GM12892 (cell line): ENCODE measurements at places on chromosomes 13 and 19.

- DNase-seq = no peak
Measured at GRCh38 chr19:29664753-29665214, 477 bp upstream of the PLEKHF1 start.

GRCh38 chr19:16351133-16351809 is 26.6 kb downstream of the KLF2 start:
- no peak for DNase-seq

DNA sequence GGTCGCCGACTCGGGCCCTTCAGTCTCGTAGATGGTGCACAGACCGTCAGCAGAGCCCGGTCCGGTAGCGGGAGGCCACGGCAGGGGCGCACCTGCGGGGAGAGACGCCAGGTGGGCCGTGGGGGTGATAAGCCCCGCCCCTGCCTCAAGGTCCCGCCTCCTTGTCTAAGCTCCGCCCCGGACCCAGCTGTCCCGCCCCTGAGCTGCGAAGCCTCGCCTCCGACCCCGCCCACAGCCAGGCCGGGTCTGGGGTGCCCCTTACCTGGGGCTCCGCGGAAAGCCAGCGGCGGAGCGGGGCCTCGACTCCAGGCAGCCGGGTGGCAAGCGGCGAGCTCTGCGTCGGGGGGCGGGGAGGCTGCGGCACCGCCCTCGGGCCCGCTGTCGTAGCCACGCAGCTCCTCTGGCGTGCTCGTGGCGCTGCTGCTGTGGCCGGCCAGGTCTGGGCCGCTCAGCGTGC is 4.7 kb downstream of the PRR36 start:
- DNase-seq = peak; percentile 69

- peak; percentile 72 for DNase-seq
Measured at GRCh38 chr19:41785653-41786052, 10.7 kb upstream of the CEACAM3 start.

- no peak for DNase-seq
Measured at GRCh38 chr13:45392811-45393210, 25.4 kb downstream of the SLC25A30 start.

- no peak for DNase-seq
Measured at GRCh38 chr13:40960716-40961115, 58.4 kb downstream of the ELF1 start.

- DNase-seq = no peak
Measured at GRCh38 chr13:38785042-38785441, 98.2 kb downstream of the FREM2 start.

- DNase-seq = no peak
Measured at GRCh38 chr19:35332817-35333216, 3.8 kb downstream of the CD22 start.

DNA sequence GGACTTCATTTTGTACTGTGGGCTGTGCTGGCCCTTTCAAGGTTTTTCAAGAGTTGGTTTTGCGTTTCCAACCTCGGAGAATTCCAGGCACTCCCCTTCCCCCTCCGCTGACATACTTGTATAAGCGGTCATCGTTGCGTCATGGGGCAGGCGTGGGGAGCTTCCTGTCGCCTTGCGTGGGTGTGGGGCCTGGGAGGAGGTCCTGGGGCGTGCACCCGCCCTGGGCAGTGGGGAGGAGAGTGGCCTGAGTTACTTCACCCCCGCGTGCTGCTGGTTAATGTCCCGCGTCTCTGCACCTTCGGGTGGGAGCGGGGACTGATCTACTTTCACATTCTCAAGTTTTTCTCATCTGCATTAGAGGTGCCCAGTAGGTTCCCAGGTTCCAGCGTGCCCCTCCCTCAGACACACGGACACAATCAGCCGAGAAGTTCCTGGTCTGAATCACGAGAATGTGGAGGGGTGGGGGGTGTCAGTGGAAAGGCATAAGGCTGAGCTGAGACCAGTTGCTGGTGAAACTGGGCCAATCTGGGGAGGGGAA is 4.1 kb downstream of the IER2 start:
- no peak for DNase-seq

DNA sequence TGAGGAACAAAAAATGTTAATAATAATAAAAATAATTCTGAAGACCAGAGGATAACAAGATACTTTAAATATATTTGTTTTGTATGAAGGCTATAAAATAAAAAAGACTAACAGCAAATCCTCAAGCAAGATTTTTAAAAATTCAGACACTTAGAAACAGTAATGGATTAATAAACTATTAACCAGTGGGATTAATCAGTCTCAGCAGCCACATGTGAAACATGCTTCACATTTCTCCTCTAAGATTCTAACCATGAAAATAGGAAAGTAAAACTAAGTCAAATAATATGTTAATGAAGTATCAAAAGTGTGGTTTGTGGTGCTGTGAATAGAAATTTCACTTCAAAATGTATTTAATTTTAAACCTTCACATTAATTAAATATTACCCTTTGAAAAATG is 57.4 kb downstream of the KCNRG start:
- no peak for DNase-seq
